ENCODE measurements at places on chromosomes 6 and 20.

DNA sequence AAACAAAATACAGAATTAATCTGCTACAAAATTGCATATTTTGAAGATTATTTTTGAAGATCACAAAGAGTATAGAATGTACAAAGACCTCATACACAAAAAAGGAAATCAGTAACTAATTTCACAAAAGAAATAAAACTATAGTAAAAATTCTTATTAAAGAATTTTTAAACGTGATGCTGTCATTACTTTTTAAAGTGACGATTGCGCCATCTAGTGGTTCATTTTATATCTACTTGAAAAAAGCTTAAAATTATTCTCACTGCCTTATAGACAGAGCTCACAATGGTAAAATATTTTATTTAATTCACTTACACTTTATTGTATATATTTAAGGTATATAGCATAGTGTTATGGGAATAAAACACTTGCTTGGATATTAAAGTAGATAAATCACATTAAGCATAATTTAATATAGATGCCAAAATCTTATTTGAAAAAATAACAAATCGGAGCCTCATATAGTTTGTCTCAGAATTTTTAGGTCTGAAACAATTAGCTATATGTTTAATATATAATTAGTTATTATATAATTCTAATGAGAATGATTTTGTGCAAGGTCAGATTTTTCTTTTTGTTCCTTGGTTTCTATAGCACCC is 128.8 kb downstream of the PHF3 start:
- DNase-seq, result no peak

GRCh38 chr6:110341663-110342596 is 16.2 kb downstream of the METTL24 start:
- DNase-seq, result no peak

- no peak for DNase-seq
These were observed 29.9 kb downstream of the SGK1 start for GRCh38 chr6:134287859-134288537.

DNA sequence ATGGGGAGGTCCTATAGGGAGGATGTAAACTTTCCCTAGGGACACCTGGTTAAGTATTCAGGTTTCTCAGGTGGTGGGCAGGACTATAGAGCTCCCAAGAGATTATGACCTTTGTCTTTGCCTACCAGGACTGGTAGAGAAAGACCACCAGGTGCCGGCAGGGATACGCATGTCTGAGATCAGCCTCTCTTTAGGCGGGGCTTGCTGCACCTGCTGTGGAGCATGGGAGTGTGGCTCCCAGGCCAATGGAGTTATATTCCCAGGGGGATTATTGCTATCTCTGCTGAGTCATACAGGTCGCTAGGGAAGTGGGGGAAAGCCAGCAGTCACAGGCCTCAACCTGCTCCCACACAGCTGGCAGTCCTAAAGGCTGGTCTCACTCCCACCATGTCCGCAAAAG is 280.5 kb upstream of the MMS22L start:
- DNase-seq, result no peak

DNA sequence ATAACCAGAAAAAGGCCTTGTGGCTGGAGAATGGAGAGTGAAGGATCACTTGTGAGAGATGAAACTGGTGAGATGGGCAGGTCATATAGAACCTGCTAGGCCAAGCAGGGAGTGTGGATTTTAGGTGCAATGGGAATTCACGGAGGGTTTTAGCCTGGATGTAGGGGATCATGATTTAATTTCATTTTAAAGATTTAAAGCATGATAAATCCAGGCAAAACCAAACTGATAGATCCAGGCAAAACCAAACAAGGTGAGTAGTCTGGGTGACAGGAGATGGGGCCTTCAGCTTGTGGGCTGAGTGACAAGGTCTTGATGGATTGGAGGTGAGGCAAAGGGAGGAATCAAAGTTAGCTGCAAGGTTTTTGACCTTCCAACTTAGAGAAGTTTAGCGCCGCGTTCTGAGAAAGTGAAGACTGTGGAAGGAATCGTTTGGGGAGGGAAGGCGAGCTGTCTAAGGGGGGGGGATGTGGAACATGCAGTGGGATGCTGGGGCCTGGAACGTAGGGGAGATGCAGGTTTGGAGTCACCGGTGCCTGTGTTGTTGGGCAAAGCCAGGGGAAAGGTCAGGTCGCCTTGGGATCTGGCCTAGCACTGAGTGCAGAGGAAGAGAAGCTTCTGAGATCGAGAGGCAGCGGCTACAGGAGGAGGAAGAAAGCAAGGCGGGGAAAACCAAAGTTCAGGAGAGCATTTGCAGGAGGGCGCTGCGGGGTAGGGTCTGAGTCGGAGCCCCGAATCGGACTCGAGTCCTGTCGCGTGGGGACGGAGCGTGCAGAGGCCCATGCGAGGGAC is 1.3 kb upstream of the PLCG1 start:
- DNase-seq, result no peak

- no peak for DNase-seq
These were observed 41.0 kb downstream of the PLEKHG1 start for GRCh38 chr6:150640556-150641209.

GRCh38 chr6:121533321-121533841 is 97.9 kb downstream of the GJA1 start:
- no peak for DNase-seq

DNA sequence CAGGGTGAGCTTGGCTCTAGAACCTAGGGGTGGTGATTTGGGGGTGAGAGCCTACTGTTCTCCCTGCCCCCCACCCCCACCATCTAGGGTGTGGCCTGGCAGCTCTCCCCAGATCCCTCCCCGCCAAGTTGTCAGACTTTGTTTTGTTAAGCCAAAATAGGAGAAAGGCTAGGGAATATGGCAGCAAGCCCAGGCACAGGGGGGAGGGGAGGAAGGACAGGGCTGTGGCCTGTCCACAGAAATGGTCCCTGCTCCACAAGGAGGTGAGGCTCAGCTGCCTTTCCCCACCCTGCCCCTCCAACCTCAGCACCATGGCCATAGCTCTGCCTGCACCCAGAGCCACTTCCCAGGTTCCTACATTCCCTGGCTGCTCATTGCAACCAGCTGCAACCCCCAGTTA is 17.2 kb downstream of the SCUBE3 start:
- no peak for DNase-seq

GRCh38 chr6:43339168-43339567 is 30.3 kb downstream of the ZNF318 start:
- no peak for DNase-seq

- no peak for DNase-seq
These were observed 6.0 kb upstream of the ZBTB22 start for GRCh38 chr6:33323623-33323948.

DNA sequence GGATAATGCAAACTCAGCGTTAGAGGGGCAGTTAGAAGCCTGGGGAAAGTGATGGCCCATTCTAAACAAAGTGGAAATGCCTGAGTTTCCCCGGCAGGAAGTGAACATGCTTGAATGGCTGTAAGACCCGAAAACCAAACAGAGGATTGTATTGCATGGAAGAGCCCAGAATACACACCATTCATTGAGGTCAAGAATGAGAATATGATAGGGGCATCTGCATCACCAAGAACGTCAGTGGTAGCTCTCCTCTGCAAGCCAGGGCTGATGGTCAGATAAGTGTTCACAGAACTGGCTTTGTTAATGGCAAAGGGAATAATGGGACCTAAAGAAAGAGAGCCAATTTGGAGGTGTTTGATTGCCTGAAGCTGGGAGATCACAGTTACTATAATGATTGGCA is 663.4 kb downstream of the KHDRBS2 start:
- DNase-seq, result no peak

DNA sequence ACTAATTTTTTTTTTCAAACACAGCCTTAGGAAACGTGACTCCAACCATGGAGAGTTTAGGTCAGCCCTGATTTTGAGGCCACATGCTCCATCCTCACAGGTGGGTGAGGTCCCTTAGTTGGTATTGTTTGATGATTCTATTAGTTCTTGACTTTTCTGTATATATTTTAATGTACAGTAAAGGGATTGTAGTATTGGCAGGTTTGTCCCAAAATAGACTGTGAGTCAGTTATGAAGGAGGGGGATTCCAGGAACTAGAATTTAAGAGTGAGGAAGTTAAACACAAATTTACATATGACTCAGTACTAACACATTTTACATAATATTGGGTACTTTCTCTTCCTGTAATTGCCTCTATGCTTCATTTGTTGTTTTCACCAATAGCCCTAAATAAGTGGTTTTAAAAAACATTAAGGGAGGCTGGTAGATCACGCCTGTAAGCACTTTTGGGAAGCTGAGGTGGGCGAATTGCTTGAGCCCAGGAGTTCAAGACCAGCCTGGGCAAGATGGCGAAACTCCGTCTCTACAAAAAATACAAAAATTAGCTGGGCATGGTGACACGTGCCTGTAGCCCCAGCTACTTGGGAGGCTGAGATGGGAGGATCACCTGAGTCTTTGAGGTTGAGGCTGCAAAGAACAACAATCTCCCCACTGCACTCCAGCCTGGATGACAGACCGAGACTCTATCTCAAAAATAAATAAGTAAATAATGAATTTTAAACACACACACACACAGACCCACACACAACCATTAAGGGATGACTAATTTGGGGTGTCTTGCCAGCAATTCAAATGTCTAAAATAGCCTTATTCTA is 81.8 kb downstream of the SGK1 start:
- DNase-seq, result no peak

DNA sequence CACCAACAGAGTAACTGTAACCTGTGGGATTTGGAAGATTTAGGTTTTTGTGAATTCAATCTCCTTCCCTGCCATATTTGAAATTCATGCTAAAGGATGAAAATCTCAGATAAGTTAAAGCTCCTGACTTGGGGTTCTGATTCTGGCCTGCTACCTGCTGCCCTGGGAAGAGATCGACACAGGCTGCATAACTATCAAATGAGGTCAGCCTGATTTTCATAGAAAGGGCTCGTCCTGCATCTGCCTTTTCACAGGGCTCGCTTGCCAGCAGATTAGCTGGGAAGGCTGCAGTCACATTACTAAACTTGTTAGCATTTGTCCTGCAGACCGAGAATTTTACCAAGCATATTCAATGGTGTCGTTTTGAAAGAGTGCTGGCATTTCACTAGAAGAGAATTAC is 14.6 kb downstream of the GCLC start:
- no peak for DNase-seq

DNA sequence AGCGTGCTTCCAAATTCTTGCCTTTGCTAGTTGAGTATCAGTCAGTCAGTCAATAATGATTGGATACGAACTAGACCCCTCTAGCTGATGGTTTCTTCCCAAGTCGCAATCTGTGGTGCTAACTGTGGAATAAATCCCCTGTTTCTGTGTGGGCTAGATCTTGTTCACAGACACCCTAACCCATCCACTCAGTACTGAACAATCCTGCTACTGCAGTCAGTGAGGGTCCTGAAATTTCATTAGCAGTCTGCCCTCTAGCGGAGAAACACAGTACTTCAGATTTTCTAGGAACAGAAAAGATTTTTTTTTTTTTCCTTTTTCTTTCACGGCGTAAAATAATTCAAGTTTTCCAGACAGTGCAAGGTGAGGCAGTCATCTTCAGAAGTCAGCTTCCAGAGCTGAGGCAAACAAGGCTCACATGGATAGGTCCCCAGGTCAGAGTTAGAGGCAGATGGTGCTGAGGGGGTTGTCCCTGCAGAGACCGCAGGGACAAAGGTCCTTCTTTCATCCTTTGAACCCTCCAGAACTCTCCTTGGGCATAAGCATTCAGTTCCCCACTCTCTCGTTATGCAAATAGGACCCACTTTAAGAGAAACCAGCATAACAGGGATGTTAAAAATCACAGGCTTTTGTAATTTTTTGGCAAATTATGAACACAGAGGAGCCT is 119.6 kb downstream of the SCML4 start:
- no peak for DNase-seq

DNA sequence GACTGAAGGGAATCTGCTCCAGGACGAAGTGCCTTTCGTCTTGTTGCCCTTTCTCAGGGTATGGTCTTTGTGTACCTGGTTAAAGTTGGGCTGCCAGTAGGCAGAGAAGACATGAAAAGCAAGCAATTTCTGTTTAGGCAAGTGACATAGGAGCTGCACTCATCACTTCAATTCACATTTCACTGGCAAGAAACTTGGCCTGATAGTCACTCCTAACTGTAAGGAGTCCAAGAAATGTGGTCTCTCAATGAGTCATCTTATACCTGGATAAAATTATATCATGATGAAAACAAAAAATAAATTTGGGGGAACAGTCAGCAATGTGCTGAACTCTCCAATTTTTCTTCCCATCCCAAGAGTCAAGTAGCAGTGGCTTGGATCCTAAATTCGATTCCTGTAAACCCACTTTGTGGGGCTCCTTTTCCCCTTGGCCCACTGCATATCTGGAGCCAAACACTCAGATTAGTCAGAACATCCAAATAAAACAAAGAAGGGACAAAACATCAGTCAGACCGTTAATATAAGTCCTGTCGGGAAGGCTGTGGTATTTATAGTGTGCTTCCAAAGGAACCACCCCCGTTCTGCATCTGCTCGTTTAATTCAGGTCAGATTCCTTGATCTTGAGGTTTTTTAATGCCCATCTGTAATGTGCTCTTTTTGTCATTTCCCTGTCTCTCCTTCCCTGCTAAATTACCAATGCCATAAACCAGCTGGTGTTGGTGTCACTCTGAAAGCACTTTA is 5.0 kb upstream of the GABRR1 start:
- no peak for DNase-seq

- DNase-seq, result no peak
These were observed 182.5 kb upstream of the JARID2 start for GRCh38 chr6:15063253-15063853.

DNA sequence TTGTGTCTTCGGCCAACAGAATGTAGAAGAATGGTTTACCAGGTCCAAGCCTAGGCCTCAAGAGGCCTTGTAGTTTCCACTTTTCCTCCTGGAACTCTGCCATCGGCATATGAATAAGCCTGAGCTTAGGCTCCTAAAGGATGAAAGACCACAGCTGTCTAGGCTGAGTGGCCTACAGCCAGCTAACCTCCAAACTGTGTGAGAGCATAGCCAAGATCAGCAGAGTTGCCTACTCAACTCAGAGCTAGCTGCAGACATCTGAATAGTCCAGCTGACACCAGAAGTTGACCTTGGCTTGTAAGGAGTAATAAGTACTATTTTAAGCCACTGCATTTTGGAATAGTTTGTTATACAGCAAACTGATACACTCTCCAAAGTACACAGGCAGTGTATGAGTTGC is 52.6 kb upstream of the SMIM29 start:
- DNase-seq, result no peak

- no peak for DNase-seq
These were observed 38.1 kb downstream of the FAM50B start for GRCh38 chr6:3887150-3887700.

GRCh38 chr20:22789676-22790075 is 205.3 kb upstream of the FOXA2 start:
- DNase-seq, result no peak

GRCh38 chr20:49696594-49696993 is 17.1 kb downstream of the B4GALT5 start:
- DNase-seq, result no peak

- DNase-seq, result no peak
These were observed 7.5 kb upstream of the CCDC28A start for GRCh38 chr6:138765896-138766655.

Measured in stimulated activated CD4-positive, alpha-beta T cell treated with anti-CD3 and anti-CD28 coated beads, Interleukin-2, amount 100 ng/mL, for 24 hours (primary cell).